Stimulated activated CD4-positive, alpha-beta T cell treated with anti-CD3 and anti-CD28 coated beads, Interleukin-1b, Interleukin-23, amount 100 ng/mL, for 4 hours (primary cell): ENCODE measurements at places on chromosomes 12 and 14.

- no peak for DNase-seq
Observed at GRCh38 chr14:103629503-103630121, 601 bp downstream of the KLC1 start.

DNA sequence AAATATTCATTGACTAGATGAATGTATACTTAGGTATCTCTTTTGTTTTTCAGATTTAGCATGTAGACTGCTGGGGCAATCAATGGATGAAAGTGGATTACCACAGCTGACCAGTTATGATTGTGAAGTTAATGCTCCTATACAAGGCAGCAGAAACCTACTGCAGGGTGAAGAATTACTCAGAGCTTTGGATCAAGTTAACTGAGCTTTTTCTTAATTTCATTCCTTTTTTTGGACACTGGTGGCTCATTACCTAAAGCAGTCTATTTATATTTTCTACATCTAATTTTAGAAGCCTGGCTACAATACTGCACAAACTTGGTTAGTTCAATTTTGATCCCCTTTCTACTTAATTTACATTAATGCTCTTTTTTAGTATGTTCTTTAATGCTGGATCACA lies 15.3 kb upstream of the SNAPC1 start:
- DNase-seq: no peak

GRCh38 chr14:104968541-104969401 lies 9.4 kb downstream of the AHNAK2 start:
- no peak for DNase-seq

DNA sequence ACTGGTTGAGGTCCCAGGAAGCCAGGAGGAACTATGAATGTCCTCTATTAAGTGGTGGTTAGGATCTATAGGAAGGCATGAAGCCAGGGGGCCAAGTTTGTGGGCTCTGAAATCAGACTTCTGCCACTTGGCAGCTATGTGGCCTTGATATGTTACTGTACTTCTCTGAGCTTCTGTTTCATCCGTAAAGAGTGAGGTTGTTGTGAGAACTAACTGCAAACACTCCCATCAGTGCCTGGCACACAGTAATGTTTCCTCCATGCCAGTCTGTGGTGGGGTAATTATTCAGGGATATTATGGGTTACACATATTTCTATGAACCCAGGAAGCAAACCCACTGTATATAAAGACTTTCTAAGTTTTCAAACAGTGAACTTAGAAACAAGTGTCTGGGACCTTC lies 57.4 kb downstream of the PLXNC1 start:
- DNase-seq: no peak

DNA sequence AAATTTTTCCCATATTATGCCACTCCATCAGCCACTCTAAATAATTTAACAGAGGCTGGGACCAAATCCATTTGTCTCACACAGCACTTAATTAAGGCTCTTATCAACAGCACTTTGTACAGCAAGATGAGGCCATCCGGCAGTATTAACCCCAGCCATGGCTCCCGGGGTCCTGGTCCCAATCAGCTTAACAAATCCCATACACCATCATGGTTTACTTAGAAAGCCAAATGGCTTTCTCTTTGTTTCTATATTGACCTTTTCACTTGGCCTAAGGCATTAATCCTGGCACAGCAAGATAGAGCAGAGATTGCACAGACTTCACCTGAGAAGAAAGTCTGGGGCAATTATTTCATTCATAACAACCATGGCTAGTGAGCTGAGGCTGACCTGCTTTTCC lies 38.6 kb downstream of the SPTSSA start:
- no peak for DNase-seq

DNA sequence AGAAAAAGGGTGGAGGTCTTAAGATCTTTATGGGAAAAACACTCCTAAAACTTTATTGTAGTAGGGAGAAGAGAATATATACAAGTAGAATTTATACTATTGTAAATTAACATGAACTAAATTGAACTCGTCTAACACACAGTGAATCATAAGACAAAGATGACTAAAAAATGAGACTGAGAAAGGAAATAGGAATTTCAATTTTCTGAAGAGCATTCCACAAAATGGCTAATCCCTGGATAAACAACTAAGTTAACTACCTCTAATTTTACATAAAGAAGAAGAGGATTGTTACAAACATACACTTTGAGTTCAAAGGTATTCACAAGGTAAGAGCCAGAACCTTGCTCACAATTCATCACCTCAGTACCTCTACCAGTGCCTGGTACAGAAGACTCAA lies 2.0 kb downstream of the MAP4K5 start:
- DNase-seq: no peak

DNA sequence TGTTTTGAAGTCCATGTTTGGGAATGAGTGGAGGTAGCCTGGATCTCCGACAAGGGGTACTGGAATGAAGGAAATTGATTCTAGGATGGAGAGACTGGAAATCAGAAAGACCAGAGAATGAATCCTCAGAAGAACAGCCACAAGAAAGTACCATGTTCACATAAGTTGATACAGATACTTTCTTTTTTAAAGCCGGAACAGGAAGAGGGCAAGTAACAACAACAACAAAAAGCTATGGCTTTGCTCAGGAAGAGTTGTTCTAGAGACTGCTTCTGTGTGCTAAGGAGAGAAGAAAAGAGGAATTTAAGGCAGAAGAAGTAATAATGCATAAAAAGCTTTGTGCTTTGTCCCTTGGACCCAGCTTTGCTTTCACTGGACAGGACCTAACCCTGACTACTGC lies 6.2 kb downstream of the TC2N start:
- no peak for DNase-seq

- no peak for DNase-seq
Observed at GRCh38 chr14:99704037-99704436, 19.9 kb downstream of the CYP46A1 start.

DNA sequence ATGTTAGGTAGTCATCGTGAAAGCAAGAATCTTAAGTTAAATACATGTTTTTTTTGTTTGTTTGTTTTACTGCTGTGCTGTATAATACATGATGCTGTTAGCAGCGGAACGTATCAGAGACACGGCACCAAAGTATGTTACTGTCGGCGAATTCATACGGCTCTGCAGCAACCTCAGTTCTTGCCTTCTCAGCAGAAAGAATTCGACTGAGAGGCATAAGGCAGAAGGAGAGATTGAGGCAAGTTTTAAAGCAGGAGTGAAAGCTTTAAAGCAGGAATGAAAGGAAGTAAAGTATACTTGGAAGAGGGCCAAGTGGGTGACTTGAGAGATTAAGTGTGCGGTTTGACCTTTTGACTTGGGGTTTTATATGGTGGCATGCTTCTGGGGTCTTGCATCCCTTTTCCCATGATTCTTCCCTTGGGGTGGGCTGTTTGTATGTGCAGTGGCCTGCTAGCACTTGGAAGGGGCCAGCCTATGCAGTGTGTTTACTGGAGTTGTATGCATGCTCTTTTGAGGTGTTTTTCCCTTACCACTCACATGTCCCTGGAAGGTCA lies 23.7 kb downstream of the LEMD3 start:
- DNase-seq: no peak

- DNase-seq: peak; percentile 27
Observed at GRCh38 chr12:89542912-89543592, 17.2 kb upstream of the POC1B start.

- no peak for DNase-seq
Observed at GRCh38 chr14:40393143-40393542, 960.9 kb upstream of the FBXO33 start.

DNA sequence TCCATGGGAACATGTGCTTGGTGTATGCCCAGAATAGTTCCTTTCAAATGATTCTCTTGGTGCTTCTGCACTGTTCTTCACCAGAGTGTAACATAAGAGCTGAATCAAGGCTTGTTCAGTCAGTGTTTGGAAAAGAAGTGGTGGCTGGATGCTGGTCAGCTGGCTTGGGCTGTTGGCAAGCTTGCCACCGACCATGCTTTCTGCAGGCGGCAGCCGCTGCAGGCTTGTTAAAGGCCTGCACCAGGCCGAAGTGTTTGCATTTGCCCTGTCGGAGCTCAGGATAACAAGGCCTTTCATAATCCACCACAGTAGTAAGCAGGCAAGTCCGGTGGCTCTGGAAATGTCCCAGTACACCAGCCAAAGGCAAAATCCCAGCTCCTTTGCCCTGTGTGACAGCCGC lies 26.9 kb downstream of the DAAM1 start:
- DNase-seq: no peak

GRCh38 chr14:63486738-63487137 lies 56.4 kb downstream of the PPP2R5E start:
- no peak for DNase-seq

DNA sequence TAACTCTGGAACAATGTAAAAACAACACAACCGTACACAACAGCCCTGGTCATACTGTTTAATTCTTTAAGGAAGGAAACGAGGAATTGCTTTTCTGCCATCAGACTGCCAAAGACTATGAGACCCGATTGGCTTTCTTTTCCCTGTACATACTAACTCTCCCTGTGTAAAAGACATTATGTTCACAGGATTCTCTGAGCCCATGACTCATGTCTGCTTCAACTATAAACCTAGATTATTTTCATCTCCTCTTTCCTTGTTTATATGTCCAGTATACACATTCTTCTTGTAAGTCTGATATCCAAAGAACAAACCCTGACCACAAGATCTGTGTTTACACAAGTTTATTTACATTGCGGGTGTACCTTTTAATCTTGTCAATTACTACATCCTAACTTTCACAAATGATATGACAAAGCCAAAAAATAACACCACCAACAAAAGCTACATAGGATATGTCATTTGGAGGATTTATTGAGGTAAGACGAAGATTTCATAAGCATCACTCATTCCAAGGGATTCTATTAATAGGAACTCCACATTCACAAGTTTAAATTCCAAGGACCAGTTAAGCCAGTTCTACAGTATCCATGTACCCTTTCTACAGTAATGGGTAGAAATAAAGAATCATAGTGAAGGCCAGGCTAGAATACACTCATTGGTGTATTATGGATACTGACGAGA lies 67.3 kb downstream of the STXBP6 start:
- no peak for DNase-seq

DNA sequence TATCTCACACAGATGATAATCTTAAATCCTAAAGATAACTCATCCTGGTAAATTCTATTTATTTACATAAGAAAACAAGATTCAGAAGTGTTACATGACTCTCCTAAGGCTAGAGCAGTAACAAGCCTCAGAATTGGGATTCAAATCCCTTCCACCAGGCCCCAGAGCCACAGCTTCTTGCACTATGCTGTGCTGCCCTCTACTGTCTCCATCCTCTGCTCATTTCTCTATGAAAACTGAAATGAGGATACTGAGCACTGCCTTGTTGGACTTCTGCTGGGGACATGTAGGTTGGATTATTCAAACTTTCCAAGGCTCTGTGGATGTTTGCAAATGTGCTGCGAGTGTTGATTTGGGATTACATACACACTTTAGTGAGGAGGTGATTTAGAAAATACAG lies 23.5 kb upstream of the C12orf50 start:
- no peak for DNase-seq

DNA sequence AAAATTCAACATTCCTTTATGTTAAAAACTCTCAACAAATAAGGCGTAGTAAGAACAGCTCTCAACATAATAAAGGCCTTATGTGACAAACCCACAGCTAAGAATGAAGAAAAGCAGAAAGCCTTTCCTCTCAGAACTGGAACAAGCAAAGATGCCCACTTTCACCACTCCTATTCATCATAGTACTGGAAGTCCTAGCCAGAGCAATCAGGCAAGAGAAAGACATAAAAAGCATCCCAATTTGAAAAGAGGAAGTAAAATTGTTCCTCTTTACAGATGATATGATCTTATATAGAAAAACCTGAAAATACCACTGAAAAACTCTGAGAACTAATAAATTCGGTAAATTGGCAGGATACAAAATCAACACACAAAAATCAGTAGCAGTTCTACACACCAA lies 52.1 kb downstream of the STON2 start:
- DNase-seq: no peak

DNA sequence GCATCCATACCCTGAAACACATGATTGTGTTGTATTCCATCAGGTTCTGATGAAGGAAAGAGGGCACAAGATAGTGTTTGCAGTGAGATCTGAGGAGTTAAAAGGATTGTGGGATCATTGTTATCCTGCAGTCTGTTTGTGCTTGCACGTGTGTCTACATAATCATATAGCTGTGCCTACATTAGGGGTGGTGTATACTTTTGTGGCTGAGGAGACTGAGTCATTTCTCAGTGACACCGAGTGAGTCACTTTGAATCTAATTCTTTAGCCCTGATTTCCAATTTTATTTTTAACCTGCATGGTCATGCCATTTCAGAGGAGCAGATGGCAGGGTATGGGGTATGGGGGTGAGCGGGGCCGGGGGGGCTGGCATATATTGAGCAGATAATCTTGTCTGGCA lies 133.2 kb downstream of the ANO4 start:
- DNase-seq: no peak

DNA sequence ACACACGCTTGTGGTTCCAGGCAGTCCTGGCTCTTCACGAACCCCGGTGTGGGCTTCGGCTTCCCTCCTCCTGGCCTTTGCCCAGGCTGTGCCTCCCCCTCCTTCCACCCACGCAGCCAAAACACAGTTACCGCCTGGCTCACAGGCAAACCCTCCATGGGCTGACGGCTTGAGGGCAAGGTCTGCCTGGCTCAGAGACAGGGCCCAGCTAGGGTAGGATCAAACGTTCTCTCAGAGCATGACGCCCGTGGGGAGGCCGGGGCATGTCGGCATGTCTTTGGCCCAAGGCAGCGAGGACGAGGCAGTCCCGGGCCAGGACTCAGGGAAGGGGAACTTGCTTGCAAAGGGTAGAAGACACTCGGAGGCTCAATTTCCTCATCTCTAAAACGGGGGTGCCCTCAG lies 2.1 kb downstream of the SLC25A47 start:
- no peak for DNase-seq

GRCh38 chr14:38481952-38482678 lies 226.2 kb upstream of the CLEC14A start:
- DNase-seq: no peak

GRCh38 chr14:79961197-79961596 lies 250.1 kb downstream of the DIO2 start:
- DNase-seq: no peak

GRCh38 chr12:56230432-56231183 lies 757 bp downstream of the SLC39A5 start:
- DNase-seq: no peak

- peak; percentile 5 for DNase-seq
Observed at GRCh38 chr12:30694412-30695198, 1.1 kb downstream of the IPO8 start.

- DNase-seq: no peak
Observed at GRCh38 chr12:51871126-51871525, 16.8 kb upstream of the ANKRD33 start.

DNA sequence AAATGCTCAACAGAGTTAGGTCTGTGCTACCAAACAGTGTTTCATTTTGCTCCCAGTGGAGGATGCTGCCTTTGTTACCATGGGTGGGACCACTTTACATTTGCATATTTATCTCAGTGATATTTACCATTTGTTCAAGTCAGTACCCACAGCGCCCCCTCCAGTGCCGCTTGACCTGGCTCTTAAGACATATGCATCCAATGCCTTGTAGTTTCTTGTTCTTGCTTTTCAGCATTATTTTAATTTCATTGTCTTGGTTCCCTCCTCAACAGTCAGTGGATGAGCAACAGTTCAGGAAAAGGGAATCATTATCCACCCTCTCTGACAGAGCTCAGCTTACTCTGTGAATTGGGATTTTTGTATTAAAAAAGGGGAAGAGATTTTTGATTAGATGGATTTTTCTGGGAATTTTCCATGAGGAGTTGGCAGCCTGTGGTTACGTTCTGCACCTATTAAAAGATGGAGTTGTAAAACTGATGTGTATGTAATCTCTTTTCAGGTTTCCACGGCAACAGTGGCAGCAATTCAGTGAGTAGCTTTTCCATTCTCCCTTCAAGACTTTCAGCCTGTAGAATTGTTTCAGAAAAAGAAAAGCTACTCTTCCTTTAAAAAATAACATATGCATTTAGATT lies 240.5 kb upstream of the DAAM1 start:
- no peak for DNase-seq

- DNase-seq: no peak
Observed at GRCh38 chr12:29883941-29884554, 100.3 kb upstream of the TMTC1 start.
